B cell (primary cell): ENCODE measurements at places on chromosomes 3 and 15. TPM values are rescaled to one million over a fixed set of nuclear protein-coding genes. Genes with fewer than 3 reads are reported as not detected.

Gene CCDC9B
- polyA plus RNA-seq: 1.1 and 2.4 TPM in 2 replicates

Gene CIB2
- polyA plus RNA-seq: 0.97 and 2.7 TPM in 2 replicates

Gene ERICH6
- not detected in 2 replicates for polyA plus RNA-seq

Gene SLC22A13
- polyA plus RNA-seq: 0.31 TPM in 1 of 2 replicates, not detected in the other

DNA sequence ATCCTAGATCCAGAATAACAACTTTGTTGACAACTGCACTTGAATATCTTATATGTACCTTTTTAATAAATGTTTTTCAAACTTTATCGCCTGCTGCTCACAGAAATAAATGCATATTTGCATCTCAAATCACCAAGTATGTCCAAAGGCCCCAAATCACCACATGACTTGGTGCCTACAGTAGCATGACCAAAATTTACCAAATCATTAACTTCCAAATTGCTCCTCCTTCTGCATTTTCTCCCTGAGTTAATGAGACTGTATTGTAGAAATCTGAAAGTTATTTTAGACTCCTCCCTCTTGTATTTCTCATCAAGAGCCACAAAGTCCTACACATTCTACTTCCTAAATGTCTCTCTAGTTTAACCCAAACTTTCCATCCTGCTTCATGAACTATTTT is 635.5 kb upstream of the NAALADL2 start:
- no peak for DNase-seq
- H3K27ac ChIP-seq: no peak overlapping the region
- H3K4me3 ChIP-seq: no peak overlapping the region
- H3K36me3 ChIP-seq: no peaks in the 10 kb centered on the region

GRCh38 chr3:9248522-9249271 is 749 bp downstream of the SRGAP3 start:
- peak overlapping the region; percentile 88 for H3K4me3 ChIP-seq
- H3K36me3 ChIP-seq: no peaks in the 10 kb centered on the region
- H3K4me1 ChIP-seq: peaks cover 22% of the 10 kb centered on the region
- no peaks in the 10 kb centered on the region for H3K27me3 ChIP-seq
- peak; percentile 11 for DNase-seq
- no peak overlapping the region for H3K27ac ChIP-seq

DNA sequence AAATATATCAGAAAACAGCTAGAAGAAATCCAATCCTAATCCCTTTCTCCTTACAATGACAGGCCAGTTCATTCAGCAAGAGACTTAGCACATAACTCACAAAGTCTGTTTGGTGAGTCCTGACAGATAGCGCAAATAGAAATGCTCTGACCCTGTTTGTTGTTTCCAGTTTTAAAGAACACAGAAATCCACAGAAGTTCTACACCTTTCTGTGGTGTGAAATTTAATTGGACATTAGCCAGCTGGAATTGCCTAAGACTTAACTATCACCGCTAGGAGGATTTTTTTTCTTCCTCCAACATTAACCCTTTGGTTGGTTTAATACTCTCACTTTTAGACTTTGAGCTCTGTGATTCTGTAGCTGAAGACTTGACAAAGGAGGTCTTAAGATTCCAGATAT is 30.8 kb downstream of the HDC start:
- H3K27ac ChIP-seq: no peak overlapping the region
- no peak for DNase-seq
- H3K4me3 ChIP-seq: no peak overlapping the region
- H3K4me1 ChIP-seq: no peaks in the 10 kb centered on the region
- H3K36me3 ChIP-seq: no peaks in the 10 kb centered on the region

DNA sequence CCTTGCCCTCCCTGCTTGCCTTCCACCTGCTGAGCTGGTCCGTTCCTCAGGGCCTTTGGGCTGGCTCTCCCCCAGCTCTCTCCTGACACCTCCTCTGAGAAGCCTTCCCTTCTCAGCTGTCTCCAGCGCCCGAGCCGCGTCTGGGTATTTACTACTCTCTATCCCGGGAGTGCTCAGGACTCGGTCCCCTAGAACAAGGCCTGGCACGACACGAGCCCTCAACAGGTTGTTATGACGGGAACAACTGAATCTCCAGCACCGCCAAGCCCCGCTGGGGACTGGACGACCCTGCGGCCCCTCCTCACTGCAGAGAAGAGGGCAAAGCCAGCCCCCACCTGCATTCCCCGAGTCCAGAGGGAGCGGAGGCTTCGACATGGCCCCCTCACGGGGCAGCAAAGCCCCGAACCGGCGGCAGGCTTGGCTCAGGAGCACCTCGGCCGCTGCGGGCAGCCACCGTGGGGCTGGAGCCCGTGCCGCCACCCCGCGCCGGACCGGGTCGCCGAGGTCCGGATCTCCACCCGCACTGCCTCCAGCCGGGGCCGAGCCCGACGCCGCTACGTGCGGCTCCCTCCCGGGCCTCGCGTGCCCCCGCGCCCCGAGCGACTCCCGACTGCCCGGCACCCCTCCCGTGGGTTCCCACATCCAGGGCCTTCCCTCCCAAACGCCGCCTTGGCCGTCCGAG is 792 bp downstream of the TPRA1 start:
- H3K4me3 ChIP-seq: no peak overlapping the region
- peaks cover 16% of the 10 kb centered on the region for H3K4me1 ChIP-seq
- no peaks in the 10 kb centered on the region for H3K36me3 ChIP-seq
- DNase-seq: peak; percentile 43
- H3K27me3 ChIP-seq: no peaks in the 10 kb centered on the region

DNA sequence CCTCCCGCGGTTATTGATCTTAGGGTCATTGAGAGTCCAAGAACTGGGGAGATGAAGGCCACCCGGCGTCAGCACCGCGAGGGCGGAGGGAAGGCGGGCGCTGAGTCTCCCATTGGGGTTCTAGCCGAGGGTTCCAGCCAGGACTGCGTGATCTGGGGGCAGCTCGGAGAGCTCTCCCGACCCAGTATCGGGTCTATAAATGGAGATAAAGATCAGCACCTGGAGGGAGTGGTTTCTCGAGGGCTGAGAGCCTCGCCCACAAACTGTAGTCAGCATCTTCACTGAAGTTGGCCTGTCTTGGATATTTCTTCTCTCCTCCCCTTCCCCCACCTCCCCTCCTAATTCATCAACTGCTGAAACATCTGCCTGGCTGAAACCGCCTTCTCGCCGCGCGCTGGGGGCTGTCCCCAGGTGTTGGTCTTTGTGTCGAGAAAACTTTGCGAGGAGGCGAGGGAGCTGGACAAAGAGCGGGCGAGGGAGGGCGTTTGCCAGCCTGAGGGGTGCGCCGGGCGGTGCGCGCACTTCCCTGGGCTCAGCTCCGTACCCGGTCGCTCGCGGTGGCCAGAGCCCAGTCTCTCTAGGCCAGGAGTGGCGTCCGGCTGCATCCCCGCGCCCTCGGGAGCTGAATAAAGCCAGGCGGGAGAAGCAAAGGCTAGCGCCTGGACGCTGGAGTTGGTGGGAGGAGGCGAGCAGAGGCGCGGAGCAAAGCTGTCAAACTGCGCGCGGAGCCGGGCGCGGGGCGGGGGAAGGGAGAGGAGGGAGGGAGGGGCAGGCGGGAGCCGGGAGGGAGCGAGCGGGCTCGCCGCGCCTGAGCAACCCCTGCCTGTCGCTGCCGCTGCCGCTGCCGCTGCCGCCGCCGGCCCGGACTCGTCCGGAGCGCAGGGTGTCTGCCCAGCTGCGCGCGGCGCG is at the start of gene ST8SIA2:
TSS of gene ST8SIA2 (plus strand) at position 811 of the 909 bp plus-strand sequence. CDS start 184 bp downstream, outside the sequence.
- no peak within 1 kb of the TSS for H3K27ac ChIP-seq
- DNase-seq: no peak
- H3K36me3 ChIP-seq: no peaks in the 10 kb centered on the region
- no peaks in the 10 kb centered on the region for H3K27me3 ChIP-seq
- H3K4me1 ChIP-seq: no peaks in the 10 kb centered on the region

GRCh38 chr3:49476563-49476962 is 6.5 kb downstream of the DAG1 start:
- peaks cover 7% of the 10 kb centered on the region for H3K4me1 ChIP-seq
- peaks cover 25% of the 10 kb centered on the region for H3K36me3 ChIP-seq
- H3K4me3 ChIP-seq: no peak overlapping the region
- H3K27ac ChIP-seq: no peak overlapping the region
- no peak for DNase-seq

GRCh38 chr15:55990998-55991397 is 2.4 kb downstream of the NEDD4 start:
- H3K4me1 ChIP-seq: peaks cover 9% of the 10 kb centered on the region
- no peak for DNase-seq
- no peak overlapping the region for H3K27ac ChIP-seq
- H3K27me3 ChIP-seq: peaks cover 11% of the 10 kb centered on the region

DNA sequence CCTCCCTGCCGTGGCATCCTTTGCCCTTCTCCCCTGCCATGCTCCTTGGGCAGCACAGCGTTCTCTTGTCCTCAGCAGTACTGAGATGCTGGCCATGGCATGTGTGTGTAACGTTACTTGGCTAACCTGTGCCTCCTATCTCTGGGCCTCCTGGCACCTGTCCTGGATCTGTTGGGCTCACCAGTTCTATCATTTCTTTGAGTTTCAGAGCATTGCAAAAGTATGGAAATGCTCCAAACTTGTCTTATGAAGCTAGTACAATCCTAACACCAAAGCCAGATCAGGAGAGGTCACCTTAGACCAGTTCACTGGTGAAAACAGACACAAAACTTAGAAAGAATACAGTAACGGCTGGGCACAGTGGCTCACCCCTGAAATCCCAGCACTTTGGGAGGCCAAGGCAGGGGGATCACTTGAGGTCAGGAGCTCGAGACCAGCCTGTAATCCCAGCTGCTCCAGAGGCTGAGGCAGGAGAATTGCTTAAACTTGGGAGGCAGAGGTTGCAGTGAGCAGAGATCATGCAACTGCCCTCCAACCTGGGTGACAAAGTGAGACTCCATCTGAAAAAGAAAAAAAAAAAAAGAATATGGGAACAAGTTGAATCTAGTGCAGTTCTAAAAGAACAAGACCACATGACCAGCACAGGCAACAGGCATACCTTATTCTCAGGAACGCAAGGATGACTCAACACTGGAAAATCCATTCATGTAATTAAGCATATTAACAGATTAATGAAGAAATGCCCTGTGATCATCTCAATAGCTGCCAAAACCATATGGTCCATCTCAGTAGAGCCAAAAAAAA is 62.4 kb upstream of the TRPM1 start:
- no peak overlapping the region for H3K4me3 ChIP-seq
- H3K4me1 ChIP-seq: no peaks in the 10 kb centered on the region
- H3K27ac ChIP-seq: no peak overlapping the region
- no peak for DNase-seq
- no peaks in the 10 kb centered on the region for H3K36me3 ChIP-seq

DNA sequence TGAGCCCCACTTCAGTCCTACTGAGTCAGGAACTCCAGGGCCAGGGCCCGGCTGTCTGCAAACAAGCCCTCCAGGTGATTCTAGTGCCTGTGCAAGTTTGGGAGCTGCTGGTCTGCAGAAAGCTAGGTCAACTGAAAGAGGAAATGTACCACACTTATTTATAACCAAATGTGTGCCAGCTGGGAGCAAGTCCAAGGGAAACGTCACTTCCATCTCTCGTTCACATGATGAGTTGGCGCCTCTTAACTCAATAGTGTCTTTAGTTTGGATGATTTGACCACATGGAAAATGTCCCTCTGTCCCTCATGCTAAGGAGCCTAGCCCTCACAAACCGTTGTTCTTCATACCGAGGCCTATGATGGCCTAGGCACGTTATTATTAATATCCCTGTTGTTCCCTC is 43.2 kb downstream of the GOLGA8S start:
- no peak overlapping the region for H3K27ac ChIP-seq
- no peaks in the 10 kb centered on the region for H3K36me3 ChIP-seq
- H3K4me1 ChIP-seq: no peaks in the 10 kb centered on the region
- DNase-seq: no peak
- no peaks in the 10 kb centered on the region for H3K27me3 ChIP-seq
- no peak overlapping the region for H3K4me3 ChIP-seq

GRCh38 chr15:67066959-67067853 is 1.8 kb downstream of the SMAD3 start:
- no peaks in the 10 kb centered on the region for H3K27me3 ChIP-seq
- H3K4me1 ChIP-seq: peaks cover 39% of the 10 kb centered on the region
- H3K27ac ChIP-seq: peak overlapping the region; percentile 77
- peak overlapping the region; percentile 95 for H3K4me3 ChIP-seq
- peaks cover 1% of the 10 kb centered on the region for H3K36me3 ChIP-seq

GRCh38 chr3:186487819-186488218 is 56.4 kb downstream of the CRYGS start:
- H3K4me3 ChIP-seq: no peak overlapping the region
- no peak overlapping the region for H3K27ac ChIP-seq
- no peaks in the 10 kb centered on the region for H3K4me1 ChIP-seq
- no peaks in the 10 kb centered on the region for H3K36me3 ChIP-seq

DNA sequence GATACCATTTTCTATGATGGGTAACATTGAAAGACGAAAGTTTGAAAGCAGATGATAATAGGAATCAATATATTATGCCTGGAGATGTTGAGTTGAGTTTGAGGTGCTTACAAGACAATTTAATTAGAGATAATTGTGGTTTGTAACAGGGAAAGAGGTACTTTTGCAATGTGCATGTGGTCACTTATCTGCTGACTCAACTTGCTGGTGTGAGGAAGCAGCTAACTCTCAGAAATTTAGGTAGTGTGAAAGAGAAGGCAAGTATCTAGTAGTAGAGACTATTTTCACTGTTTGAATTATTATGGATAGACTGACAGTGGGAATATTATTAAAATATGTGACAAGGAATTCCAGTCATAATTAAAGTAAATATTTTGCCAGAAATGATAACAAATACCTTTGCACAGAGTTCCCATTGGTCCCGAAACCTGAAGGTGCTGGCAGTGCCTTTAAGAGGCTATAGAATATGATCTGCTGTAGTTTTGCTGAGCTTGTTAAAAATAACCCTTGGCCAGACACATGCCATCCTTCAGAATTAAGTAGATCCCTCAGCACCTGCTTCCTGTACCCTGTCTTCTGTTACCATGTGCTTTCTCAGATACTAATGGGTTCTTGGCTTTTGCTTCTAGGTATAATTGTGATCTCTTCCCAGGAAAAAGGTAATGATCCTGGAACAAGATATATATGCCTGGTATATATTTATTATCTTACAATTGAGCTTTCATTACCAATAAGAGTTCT is 315.9 kb downstream of the BCHE start:
- no peaks in the 10 kb centered on the region for H3K36me3 ChIP-seq
- no peaks in the 10 kb centered on the region for H3K4me1 ChIP-seq
- no peak for DNase-seq
- no peaks in the 10 kb centered on the region for H3K27me3 ChIP-seq
- no peak overlapping the region for H3K4me3 ChIP-seq

- peaks cover 19% of the 10 kb centered on the region for H3K4me1 ChIP-seq
These were observed 50.4 kb downstream of the RFTN1 start for GRCh38 chr3:16463119-16463518.

GRCh38 chr3:38016410-38016809 is 13.0 kb downstream of the PLCD1 start:
- H3K36me3 ChIP-seq: peaks cover 3% of the 10 kb centered on the region
- no peak for DNase-seq
- no peak overlapping the region for H3K27ac ChIP-seq
- no peaks in the 10 kb centered on the region for H3K27me3 ChIP-seq
- H3K4me1 ChIP-seq: no peaks in the 10 kb centered on the region
